Right atrium auricular region (tissue), 2 donors: ENCODE measurements at places on chromosomes 16 and 17.

- DNase-seq: no peak
Measured at GRCh38 chr17:81978524-81979298, 1.3 kb downstream of the ASPSCR1 start.

DNA sequence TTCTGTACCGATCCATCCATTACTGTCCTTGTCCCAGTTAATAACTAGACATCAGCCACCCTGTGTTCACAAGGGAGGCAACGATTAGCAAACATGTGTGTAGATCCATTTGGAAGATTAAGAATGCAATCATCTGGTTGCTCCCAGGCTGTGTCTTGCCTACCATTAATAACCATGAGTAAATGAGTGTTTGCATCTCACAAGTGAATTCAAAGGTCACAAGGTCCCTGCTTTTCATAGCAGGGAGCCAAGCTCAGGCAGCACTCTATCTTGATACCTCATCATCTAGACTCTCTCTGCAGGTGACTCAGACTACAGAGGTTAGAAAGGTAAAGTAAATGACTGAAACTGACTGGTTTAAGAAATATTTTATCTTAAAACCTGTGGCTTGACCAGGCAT lies 25.3 kb downstream of the VWA3A start:
- DNase-seq: no peak

GRCh38 chr16:59913666-59914065 lies 1179.5 kb upstream of the GOT2 start:
- DNase-seq: no peak

- no peak for DNase-seq
Measured at GRCh38 chr17:34242587-34243363, 12.3 kb upstream of the CCL2 start.

GRCh38 chr16:86227801-86228200 lies 282.5 kb upstream of the FOXF1 start:
- no peak for DNase-seq

- DNase-seq: no peak
Measured at GRCh38 chr16:15665107-15665506, 15.1 kb downstream of the NDE1 start.
